Stimulated activated CD4-positive, alpha-beta T cell treated with anti-CD3 and anti-CD28 coated beads, Interleukin-1b, Interleukin-23, amount 100 ng/mL, for 4 hours (primary cell): ENCODE measurements at places on chromosomes 7 and 10.

- DNase-seq = no peak
These were observed 3.3 kb upstream of the FAS start for GRCh38 chr10:88987243-88987725.

GRCh38 chr7:152313831-152314604 is 121.8 kb downstream of the KMT2C start:
- DNase-seq = no peak

DNA sequence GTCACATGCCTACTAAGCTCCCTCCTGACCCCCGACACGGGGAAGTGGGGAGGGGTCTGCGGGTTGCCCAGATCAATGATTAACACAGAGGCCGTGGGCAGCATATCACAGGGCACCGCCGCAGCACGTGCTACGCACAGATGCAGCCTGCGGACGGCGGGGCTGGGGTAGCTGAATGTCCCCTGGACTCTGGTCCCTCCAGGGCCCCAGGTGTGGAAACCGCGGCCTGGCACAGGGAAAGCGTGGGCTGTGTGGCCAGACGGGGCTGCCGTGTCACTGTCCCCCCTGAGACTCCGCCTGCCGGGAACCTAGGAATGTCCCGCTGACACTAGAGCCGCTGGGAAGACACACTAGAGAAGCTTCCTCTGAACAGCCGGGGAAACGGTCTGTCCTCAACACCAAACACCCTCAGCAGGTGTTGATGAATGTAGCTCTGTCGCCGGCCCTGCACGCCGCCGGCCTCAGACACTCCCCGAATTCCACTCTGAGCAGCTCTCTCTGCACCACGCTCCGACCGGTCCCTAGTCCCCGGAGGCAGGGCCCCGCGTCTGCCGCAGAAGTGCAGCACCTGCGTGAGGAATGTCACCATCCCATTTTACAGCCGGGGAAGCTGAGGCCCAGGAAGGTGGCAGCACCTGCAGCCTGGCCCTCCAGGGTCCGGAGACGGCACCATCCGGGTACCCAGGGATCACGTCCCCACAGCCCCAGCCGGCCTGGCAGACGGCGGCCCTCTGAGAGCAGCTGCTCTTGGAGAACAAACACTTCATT is 33.4 kb upstream of the PDGFA start:
- DNase-seq = no peak

GRCh38 chr10:72735288-72735936 is 43.5 kb downstream of the MCU start:
- no peak for DNase-seq

- no peak for DNase-seq
These were observed 53.5 kb upstream of the ARMC3 start for GRCh38 chr10:22874189-22874854.

- no peak for DNase-seq
These were observed 3.9 kb upstream of the CNNM1 start for GRCh38 chr10:99325281-99325680.

DNA sequence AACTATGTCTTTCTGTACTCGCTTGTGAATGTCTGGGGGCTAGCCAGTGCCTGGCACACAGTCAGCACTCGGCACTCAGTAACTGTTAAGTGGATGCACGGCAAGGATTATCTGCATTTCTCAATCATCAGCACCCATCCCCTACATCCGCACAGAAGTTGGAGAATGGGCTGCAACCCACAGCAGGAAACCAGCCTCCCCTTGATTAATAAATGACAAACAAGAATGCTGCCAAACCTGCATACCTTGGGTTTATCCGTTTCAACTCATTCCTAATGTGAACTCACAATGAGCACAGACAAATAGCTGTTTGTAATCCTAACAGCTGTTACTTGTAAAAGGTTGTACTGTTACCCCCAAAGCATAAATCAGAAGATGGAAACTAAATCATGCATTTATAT is 28.9 kb downstream of the PPP1R3C start:
- DNase-seq = no peak

- no peak for DNase-seq
These were observed 24.3 kb upstream of the EMX2 start for GRCh38 chr10:117518246-117518645.

- DNase-seq = no peak
These were observed 47.2 kb upstream of the MKI67 start for GRCh38 chr10:128173386-128173785.

DNA sequence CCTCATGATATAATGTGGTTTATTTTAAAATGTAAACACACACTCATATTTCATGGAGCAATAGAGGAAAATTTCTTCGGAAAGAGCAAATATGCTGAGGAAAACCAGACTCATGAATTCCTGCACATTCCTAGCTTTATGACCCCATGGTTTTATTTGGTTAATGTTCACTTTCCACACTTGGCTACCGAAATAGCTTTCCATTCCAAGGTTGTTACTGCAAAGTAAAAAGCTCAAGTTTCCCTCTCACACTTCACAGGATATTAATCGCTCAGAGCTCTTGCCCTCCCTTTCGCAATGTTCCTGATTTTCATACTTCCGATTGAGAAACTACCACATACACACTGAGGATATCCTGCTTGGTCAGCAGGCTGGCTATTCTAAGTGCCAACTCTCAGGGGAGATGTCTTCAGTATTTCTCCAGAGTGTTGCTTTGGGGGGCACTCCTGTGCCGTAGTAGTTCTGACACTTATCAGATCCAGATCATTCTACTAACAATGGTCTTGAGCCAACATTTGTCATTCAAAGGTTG is 77.5 kb upstream of the STEAP1B start:
- DNase-seq = no peak
